M059J (cell line): ENCODE measurements at places on chromosomes 7 and 10. TPM values are rescaled to one million over a fixed set of nuclear protein-coding genes. Genes with fewer than 3 reads are reported as not detected.

ZNF467 gene
- total RNA-seq, result 0.96 TPM in 1 of 2 replicates, not detected in the other

ACBD7 gene
- 0.64 and 5.8 TPM in 2 replicates for total RNA-seq

NUP42 gene
- total RNA-seq, result 38.5 and 58.7 TPM in 2 replicates

ENTPD1 gene
- total RNA-seq, result 0.02 TPM in 1 of 2 replicates, not detected in the other

ASB10 gene
- total RNA-seq, result not detected in 2 replicates

DNA sequence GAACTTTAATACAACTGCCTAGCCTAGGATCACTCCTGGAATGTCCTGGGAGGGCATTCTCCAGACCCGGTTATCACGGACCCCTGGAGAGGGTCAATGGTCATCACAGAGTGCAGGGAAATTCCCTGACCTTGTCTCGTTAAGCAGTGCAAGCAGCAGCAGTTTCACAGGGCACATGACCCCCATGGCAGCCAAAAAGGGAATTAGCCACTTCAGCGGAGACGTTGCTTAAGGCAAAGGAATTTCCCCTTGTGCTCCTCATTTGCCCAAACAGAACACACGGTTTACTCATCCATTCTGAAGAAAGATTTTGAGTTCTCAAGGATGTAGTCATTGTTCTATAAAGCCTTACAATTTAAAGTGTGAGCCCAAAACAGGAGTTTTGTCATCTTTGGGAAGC, 260.3 kb downstream of the SNX13 start:
- peak; percentile 91 for DNase-seq

GRCh38 chr7:102988088-102988487, 75.3 kb downstream of the LRRC17 start:
- DNase-seq, result no peak

DNA sequence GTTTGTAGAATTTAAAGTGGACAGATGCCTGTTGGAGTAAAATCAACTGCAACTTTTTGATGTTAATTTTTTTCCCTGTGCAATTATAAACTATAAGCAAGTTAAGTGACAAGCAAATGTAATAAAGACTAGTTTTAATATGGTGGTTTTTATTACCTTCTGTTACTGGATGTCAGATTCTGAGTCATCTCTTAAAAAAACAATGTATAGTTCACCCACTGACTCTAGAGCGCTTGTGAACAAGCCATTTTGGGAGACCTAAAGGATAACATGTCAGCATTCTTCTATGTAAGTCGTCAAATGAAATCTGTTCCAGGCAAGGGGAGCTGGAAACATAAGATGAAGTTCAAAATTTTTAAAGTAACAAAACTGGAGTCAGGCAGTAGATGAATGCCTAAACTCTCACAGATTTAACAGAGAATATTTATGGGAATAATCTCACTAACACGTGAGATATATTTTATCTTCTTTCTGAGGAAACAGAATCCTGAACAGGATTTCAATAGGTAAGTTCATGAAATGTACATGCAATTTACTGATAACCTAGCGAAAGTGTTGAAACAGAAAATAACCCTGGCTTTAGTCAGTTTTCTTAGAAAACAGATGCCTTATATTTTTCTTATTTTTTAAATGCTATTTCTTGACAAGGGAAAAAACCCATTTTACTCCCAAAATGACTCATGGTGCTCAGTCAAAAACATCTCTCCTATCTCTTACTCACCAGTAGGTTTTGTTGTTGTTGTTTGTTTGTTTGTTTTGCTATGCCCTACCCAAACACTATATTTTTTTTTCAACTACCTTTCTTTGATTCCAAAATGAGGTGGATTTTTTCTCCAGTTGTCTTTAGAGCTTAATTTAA, 91.7 kb downstream of the SLC39A12 start:
- DNase-seq, result no peak
